NCI-H1105 (cell line): ENCODE measurements at places on chromosomes 3 and 15.

DNA sequence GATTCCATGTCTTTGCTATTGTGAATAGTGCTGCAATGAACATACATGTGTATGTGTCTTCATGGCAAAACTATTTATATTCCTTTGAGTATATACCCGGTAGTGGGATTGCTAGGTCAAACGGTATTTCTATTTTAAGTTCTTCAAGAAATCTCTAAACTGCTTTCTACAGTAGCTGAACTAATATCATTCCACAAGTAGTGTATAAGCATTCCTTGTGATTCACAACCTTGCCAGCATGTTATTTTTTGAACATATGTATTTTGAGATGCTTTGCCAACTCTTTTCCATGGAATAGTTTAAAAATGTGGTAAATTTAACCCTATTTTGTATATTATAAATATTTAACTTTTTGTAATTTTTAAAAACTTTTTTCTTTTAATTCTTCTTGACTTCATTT lies 592.7 kb upstream of the NAALADL2 start:
- DNase-seq = no peak

DNA sequence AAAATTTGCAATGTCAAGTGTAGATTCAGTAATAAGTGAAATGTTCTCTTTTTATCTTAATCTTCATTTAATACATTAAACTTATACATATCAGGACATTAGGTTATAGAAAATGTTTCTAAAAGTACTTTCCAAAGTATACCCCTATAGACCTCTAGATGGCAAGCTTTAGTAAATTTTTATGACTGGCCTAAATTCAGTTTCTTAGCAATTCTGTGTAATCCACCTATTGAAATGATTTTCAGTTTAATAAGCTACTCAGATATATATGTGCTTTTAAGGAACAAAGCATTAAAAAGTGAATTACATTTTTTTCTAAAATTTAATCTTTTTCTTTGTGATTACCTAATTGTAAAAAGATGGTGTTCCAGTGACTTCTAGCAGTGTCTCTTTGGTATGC lies 342.2 kb downstream of the GBE1 start:
- DNase-seq = no peak

GRCh38 chr15:39887832-39888231 lies 32.2 kb downstream of the GPR176 start:
- no peak for DNase-seq

DNA sequence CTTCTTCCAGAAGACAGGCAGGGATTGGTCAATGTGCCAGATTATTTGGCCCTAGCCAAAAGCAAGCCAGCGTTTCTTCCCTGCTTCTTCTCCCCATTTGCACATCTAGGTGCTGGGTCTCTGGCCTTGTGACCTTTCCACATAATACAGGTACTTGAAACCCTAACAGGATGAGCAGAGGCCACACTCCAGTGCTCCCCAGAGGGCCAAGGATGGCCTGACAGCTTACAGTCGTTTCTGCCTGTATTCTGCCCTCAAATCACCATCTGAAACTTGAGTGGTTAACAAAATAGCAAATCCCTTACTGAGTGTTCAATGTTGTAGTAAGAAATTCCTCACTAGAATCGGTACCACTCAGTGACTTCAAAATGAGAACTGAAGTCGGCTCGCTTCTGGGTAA lies 29.1 kb downstream of the MKRN2 start:
- DNase-seq = no peak

GRCh38 chr3:129184396-129184657 lies 631 bp upstream of the CNBP start:
- peak; percentile 23 for DNase-seq

- DNase-seq = peak; percentile 85
These were observed at the start of gene MYO5C for GRCh38 chr15:52295421-52296001. TSS of gene MYO5C (minus strand) at chr15:52295804. CDS start at chr15:52295636, 168 bp downstream.
